Islet precursor cell (in vitro differentiated cells): ENCODE measurements at places on chromosomes 6 and 20.

DNA sequence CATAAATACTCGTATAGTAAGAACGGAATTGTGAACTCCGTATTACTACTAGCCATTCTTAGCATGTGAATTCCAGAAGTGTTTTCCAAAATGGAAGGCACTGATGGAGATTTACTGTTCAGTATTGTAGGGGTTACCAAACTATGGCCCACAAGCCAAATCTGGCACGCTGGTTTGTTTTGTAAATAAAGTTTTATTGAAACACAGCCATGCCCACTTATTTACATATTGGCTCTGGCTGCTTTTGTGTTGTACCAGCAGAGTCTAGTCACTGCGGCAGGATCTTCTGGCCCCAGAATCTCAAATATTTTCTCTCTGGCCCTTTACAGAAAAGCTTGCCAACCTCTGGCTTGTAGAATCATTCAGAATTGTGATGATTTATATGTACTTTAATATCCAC is 44.3 kb upstream of the PRELID3B start:
- no peak for DNase-seq

GRCh38 chr6:53115741-53116140 is 32.9 kb downstream of the GCM1 start:
- DNase-seq = no peak

- no peak for DNase-seq
Measured at GRCh38 chr6:117165911-117166499, 99.4 kb upstream of the VGLL2 start.

DNA sequence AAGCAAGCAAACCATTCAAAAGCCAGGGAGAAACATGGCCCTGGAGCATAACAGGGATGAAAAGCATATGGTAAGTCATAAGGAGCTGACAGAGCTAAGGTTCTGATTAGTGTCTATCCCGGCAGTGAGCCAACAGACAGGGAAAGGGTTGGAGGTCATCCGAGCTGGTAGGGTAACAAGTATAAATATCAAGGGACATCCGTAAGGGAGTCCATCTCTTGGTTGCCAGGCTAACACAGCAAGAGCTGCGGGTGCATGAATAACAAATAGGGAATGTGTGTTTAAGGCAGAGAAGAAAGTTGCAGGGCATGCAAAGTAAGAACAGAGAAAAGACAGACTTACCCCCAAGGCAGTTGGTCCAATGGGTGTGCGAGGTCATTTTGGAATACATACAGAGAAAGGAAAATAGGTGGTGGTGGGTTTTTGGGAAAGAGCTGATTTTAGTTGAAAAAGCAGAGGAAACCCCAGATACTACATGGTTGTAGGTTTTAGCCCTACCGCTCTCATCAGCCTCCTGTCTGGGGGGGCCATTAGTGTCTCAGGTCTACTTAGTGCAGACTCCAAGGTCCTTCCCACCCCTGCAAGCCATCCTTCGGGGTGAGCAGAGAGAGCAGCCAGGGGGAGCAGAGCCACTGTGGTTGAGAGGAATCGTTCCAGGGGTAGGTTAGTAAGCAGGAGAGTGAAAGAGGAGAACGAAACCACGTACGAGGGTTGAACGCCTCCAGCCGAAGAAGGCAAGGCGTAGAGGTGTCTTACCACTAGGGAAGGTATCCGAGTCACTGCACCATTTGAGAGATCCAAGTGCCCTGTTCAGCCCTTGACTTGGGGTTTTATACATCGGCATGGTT is at the start of gene ERVFRD-1:
TSS of gene ERVFRD-1 (minus strand) at position 805 of the 848 bp plus-strand sequence. CDS start 6,415 bp downstream, outside the sequence.
- no peak for DNase-seq

DNA sequence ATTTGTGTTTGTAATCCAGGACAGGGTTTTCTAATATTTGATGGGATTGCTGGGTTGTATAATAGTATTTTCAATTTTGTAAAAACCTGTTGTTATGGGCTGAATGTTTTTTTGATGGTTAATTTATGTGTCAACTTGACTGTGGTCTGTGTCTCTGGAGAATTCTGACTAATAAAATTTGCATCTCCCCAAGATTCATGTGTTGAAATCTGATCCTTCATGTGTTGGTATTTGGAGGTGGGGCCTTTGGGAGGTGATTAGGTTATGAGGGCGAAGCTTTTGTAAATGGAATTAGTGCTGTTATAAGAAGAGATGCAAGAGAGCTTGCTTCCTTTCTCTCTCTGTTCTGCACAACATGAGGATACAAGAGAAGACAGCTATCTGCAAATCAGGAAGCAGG is 48.7 kb upstream of the SAMD5 start:
- no peak for DNase-seq

DNA sequence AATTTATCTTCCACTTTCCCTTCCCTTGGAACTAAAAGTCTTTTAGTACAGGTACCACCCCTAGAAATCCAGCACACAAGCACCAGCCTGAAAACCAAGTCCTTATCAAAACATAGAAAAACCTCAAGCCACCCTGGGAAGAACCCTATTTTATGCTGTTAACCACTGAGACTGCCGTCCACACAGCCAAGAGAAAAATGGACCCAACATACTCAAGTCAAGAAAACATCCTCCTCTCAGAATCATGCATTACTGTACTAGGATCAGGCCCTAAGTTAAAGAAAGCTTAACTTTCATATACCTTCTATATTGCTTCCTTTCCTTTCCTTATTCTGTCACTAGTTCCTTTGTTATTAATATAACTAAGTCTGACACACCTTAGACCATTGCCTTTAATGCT is 16.9 kb upstream of the GOPC start:
- no peak for DNase-seq

DNA sequence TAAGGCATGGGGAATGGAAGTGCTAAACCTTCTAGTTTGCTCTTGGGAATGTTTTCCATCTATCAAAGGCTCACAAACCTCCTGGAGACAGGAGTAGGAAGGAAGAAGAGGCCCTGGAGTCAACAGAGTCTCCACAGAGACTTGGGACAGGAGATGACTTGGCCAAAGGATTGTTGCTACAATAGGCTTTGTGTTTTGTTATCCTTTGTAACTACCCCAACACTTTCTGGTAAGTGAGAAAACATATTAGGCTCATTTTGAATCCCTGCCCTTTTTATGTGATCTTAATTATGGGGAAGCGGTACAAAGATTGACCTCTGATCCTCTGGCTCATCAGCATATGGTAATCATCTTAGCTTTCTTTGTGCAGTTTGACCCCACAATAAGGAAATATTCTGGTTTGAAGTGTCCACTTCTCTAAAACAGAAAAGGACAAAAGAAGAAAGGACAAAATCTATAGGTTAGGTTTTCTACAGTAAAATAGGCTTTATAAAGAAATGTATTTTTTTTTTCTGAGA is 24.1 kb upstream of the GTF3C6 start:
- no peak for DNase-seq

GRCh38 chr20:9403448-9403847 is 110.9 kb upstream of the LAMP5 start:
- no peak for DNase-seq

DNA sequence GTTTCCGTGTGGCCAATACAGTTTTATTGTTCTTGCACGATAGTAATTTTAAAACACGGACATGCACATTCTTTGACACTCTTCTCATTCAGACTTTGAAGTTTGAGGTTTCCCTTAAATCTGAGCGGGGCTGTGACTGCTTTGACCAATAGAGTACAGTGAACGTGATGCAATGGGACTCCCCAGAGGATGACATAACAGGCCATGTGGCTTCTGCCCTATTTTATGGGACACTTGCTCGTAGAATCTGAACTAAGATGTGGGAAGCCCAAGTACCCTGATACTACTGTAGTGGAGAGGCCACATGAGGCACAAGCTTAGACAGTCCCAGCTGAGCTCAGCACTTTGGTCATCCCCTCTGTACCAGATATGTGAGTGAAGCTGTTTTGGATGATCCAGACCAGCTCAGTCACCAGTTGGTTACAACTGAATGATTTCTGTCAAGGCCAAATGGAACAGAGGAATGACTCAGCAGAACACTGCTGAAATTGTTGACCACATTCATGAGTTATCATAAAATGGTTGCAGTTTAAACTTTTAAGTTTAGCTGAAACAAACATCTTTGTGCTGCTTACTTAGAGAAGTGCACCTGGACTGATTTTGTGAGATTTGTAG is 279.4 kb downstream of the RFPL4B start:
- DNase-seq = no peak

DNA sequence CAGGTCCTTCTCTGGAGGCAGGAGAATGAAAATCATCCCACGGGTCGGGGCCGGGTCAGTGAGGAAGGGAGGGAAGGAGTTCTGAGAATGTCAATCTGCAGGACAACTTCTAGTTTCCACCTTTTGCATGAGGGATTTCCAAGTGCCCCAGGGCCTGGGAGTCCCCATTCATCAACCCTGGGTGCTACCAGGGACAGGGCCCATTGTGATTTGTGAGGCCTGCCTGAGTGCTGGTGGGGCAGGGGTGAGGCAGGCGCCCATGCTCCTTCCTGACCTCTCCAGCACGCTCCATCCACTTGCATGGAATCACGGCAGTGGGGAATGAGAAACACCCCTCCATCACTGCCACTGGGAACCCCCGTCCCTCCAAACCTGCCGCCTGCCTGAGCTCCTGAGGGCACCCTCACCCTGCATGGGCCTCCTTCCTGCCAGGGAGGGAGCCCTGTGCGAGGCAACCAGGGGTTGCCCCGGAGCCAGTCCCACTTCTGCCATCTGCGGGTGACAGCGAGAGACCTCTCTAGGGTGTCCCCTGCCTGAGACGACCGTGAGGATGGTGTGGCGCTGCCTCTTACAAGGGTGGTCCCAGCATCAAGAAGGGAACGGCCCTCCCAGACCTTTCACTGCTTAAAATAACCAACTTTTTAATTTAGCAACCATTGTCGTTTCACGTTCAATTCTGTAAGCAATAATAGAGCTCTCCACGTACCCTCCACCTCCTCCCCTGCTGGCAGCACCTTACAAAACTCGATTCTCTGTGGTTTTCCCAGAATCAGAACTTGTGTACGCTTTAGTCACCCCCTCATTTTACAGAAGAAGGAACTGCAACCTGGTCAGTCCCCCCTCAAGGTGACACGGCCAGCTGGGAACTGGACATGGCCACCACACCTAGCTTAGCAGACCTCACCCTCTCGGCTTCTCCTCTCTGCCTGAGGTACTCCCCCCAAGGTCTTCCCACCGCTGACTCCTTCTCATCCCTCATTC is 28.6 kb downstream of the PMEPA1 start:
- DNase-seq = no peak

GRCh38 chr20:61173961-61174725 is 77.9 kb upstream of the CDH4 start:
- DNase-seq = no peak

DNA sequence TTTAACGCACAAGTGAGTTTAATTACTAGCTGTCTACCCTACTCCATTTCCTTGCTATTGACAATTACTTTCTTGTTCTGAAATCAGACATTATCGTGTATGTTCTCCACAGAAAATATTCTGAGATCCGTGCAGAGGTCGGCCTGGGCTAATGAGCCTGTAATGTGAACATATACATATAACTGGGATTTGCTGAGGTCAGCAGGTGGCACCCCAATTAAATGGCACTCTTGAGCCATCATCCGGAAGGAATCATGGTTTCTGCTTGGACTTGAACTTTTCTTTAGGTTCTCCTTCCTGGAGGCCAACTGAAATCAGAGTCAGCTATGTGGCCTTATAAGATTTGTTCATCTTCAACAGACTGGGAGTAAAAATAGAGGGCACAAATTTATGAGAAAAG is 3.6 kb downstream of the HLA-DQB1 start:
- DNase-seq = no peak

- DNase-seq = no peak
Measured at GRCh38 chr6:28920281-28920680, 3.5 kb downstream of the TRIM27 start.

DNA sequence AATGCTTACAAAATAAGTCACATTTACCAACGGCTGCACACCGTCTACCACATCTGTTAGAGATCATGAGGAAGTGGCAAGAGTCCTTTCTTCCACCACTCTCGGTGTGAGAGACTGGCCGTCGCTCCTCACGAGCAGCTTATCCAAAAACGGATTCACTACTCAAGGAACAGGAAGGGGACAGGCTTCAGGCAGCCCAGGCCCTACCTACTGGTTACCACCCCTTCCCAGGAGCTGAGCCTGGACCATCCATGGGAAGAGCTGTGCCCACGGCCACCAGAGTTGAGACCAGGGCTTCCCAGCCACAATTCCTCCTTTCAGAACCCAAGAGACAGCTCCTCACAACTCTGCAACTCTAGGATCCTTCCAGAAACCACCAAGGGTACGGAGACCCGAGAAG is 37.0 kb downstream of the FOXF2 start:
- DNase-seq = no peak

- DNase-seq = no peak
Measured at GRCh38 chr6:19905584-19905983, 68.4 kb downstream of the ID4 start.

DNA sequence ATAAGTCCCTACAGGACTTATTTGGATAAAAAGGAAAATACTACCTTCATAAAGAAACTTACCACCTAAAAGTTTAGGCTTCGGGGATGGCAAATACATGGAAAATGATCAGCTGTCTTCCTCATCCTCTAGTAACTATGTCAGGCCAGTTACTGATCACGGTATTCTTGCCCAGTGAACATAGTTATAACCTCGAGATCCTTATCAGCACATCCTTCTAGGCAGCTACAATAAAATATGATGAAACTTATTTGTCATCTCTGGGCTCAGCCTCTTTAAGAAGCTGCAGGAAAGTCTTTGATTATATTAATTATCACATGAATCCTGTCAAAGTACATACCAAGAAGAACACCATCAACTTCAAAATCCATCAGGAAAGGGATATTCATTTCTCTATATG is 41.8 kb downstream of the SF3B5 start:
- no peak for DNase-seq

- peak; percentile 72 for DNase-seq
Measured at GRCh38 chr6:136989571-136990241, 55.1 kb downstream of the IL20RA start.

DNA sequence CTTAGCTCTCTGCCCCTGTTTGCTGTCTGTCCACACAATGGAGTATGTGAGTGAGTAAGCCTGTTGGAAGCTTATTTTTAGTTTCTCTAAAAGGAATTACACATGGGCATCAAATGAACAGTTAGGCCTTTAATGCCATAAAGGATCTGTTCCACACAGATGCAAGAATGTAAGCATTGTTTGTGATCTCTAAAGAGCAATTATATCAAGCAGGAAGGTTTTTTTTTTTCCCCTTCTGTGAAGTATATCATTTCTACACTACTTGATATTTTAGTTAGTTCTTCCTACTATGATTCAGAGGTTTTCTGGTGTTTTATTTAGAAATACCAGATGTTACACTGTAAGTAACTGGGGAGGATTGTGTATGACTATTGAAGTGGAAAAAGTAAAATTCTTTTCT is 627.5 kb downstream of the COL12A1 start:
- DNase-seq = no peak

DNA sequence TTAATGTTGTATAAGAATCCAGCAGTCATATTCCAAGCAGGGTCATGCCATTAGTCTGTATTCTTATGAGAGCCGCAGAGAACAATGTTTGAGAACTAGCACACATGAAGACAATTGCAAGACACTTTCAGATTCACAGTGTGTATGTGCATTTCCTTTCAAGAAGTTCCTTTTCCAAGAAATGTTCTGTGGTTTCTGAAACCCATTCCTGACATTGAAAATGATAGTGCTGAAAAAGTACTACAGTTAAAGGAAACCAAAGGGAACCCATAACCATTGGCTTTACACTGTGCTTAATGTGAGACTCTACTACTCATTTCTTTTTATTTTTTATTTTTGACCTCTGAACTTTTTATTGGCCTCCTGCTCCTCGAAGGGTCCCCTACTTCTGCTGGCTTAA is 4.2 kb upstream of the CALHM6 start:
- DNase-seq = no peak
